ENCODE measurements at places on chromosomes 11 and 22. TPM values are rescaled to one million over a fixed set of nuclear protein-coding genes. Genes with fewer than 3 reads are reported as not detected.

GRCh38 chr11:72792437-72793021 is 1.3 kb downstream of the STARD10 start:
- no peaks in the 10 kb centered on the region for H3K27me3 ChIP-seq
- H3K4me3 ChIP-seq: no peak overlapping the region

Gene FERMT3
- 5.9 TPM for total RNA-seq

Gene MRGPRX4
- total RNA-seq: not detected

Gene MFRP
- total RNA-seq: not detected

GRCh38 chr22:17303840-17304779 is 65.2 kb upstream of the CECR2 start:
- H3K4me3 ChIP-seq: no peak overlapping the region
- H3K4me1 ChIP-seq: no peaks in the 10 kb centered on the region
- H3K27me3 ChIP-seq: no peaks in the 10 kb centered on the region

DNA sequence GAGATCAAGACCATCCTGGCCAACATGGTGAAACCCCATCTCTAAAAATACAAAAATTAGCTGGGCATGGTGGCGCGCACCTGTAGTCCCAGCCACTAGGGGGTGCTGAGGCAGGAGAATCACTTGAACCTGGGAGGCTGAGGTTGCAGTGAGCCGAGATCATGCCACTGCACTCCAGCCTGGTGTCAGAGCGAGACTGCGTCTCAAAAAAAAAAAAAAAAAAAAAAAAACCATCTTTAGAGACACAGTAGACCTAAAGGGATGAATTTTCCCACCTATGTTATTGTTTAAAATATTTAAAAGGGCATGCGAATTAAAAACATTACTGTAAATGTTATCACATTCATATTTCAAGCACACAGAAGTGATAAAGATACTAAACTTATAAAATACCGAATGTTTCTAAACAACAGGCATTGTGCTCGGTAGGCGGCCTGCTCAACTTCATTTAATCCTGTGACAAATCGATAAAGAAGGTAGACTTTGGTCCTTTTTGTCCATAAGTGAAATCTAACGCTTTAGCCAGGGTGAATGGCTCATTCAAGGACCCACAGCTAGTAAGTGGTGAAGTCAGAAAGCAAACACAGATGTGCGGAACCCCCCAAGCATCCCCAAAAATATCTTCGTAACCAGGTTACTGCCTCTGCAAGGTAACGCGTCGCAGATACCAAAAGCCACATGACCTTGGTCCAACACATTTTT is 16.1 kb downstream of the NCAPD3 start:
- no peak overlapping the region for H3K4me3 ChIP-seq
- H3K36me3 ChIP-seq: no peaks in the 10 kb centered on the region
- H3K27me3 ChIP-seq: no peaks in the 10 kb centered on the region
- peak; percentile 51 for DNase-seq
- no peak overlapping the region for H3K27ac ChIP-seq

GRCh38 chr11:122253589-122254231 is 137.7 kb upstream of the BLID start:
- DNase-seq: no peak
- no peaks in the 10 kb centered on the region for H3K36me3 ChIP-seq
- no peak overlapping the region for H3K4me3 ChIP-seq
- no peaks in the 10 kb centered on the region for H3K27me3 ChIP-seq
- no peak overlapping the region for H3K27ac ChIP-seq
